ENCODE measurements at places on chromosomes 5 and 9.

GRCh38 chr5:101782352-101783103, 513.6 kb downstream of the SLCO4C1 start:
- no peak for DNase-seq

DNA sequence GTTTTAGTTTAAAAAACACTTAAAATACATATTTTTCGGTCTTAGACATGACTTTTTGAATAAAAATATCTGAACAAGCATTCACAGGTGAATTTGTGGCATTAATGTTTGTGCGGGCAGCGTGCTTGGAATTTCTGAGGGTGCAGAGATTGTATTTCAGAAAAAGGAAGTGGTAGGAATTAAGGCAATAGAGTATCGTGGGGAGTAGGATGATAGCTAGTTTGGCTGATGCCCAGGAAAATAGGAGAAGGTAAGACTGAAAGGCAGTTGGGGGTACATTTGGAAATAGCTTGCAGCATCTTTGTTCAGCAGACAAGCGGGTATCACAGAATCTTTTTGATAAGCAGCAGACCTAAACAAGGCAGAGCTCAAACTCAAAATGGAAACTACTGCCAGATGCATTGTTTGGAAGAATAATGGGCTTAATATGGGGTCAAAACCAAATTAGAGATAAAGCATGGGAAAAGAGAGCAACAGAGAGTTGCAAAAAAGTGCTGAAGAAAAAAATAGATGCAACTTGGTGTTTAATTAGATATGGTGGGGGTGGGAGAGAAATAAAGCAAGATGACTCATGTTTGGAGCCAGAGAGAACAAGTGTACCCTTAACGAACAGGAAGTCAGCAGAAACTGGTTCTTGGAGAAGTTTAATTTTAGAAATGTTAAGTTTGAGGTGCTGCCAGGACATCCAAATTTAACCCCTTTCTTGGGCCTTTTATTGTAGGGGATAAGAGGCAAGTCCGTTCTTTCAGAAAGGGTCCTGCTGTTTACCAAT, 85.7 kb upstream of the ARRDC3 start:
- no peak for DNase-seq

GRCh38 chr9:137757613-137758029, 120.0 kb upstream of the CACNA1B start:
- no peak for DNase-seq

DNA sequence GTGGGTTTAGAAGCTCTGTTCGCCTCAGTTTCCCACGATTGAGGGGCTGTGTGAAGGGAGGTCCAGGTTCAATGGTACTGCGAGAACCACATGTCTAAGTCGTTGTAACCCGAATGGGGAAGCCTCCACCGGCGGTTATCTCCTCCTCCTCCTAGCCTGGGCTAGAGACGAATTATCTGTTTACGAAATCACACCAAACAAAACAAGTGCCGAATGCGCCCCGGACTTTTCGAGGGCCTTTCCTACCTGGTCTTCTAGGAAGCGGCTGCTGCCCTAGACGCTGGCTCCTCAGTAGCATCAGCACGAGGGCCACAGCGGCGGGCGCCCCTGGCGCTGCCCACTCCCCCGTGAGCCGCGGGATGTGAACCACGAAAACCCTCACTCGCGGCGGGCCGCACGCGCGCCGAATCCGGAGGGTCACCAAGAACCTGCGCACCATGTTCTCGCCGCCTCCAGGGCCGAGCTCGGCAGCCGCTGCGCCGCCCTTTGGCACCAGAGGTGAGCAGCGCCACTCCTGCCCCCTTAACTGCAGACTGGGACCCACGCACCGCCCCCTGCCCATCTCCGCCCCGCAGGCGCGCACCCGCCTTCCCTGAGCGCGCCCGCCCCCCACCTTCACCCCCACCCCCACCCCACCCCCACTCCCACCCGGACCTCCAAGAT, at the start of gene CDKN2A:
CDKN2A (minus strand) TSS at position 500 of the 663 bp plus-strand sequence.
- DNase-seq = no peak

DNA sequence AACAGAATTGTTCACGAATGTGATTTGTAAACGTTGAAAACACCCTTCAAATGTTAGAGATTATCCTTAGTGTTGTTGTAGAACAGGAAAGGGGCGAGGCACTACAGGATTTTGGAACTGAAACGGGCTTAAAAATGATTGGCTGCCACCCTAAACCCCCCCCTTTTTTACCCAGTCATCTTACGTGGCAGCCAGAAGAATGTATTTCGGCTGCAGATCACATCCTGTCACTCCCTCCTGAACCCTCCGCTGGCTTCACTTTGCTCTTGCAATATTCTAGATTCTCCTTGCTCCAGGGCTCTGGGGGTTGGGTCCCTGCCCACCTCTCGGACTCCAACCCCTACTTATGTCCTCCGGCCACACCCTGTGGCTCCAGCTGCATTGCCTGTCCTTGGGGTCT, 13.9 kb upstream of the UNC5A start:
- no peak for DNase-seq

- DNase-seq = no peak
Observed at GRCh38 chr5:1510151-1510561, 13.6 kb downstream of the LPCAT1 start.

DNA sequence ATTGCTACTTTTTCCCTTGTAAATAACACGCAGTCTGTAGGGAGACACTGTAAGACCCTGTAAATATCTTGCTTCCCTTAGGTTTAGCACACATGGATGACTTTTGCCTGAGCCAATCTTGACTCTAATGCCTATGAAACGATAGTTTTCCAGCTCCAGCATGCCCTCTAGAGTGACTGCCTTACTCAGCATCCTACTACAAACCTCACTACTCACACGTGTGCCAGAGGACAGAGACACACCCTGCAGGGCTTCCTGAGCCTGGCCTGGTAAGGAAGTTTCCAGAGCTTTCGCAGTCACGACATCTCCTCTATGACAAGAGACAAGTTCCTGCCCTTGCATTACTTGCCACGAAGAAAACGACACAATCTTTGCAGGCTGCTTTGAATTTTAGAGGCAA, 138.1 kb downstream of the ATPSCKMT start:
- no peak for DNase-seq

DNA sequence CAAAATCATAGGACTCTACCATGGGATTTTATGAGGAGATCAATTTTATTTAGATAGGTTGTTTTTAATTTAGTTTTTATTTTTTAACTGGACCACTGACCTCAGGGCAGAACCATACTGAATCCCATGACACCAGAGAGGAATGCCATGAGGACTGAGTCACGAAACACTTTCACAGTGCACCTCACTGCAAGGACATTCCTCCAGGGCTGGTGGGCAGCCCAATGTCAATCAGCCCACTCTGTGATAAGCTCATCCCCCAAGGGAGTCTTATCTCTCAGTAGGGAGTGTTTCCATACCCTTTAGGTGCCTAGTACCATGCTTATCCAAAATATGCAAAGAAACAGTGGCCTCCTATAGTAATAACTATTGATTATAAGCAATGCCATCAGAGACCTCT, 224.5 kb upstream of the CDH6 start:
- no peak for DNase-seq

- no peak for DNase-seq
Observed at GRCh38 chr9:84271531-84271900, 69.0 kb downstream of the SLC28A3 start.

DNA sequence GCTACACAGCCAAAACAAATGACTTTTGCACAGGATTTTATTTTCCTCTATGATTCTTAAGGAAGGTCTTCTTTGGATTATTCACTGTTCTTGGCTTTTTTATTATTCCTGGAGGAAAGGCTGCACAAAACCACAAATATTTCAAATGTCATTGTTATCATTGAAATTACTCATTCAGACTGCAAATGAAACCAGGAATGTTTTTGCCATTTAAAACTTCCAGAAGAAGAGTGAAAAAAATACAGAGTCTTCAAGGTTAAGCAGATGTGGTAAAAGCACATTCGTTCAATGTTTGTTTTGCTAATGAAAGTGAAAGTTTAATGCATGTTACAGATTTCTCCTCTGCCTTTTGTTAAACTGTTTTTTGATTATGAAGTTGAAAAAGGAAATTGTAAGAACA, 238.2 kb downstream of the TLE4 start:
- DNase-seq = no peak

DNA sequence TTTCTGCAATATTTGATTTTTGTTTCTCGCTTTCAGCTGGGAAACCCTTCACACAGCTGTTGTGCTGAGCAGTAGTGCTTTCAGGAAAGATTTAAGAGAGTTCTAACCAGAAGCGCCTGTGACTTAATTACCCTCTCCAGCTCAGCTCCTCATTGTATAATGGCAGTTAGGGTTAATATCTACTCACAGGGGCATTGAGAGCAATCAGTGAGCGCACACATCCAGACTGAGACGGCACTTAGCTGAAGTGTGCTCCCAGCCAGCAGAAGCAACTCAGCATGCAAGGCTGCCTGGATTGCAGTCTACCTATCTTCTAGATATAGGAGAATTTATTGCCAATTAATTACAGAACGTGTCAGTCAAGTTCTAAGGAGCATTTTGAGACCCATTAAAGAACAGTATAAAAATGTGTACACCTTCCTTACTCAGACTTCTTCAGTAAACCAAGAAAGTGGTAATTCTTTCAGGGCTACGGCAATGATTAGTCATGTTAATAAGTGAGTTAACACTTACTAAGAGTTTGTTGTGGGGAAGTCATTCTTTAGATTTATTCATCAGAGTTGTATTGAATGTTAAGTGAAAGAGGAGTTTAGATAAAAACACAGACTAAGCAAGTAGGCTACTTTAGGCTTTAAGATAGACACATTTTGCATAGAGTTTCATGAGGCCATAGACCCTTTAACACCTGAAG, 111.7 kb upstream of the PCAT7 start:
- no peak for DNase-seq

- DNase-seq = no peak
Observed at GRCh38 chr9:103427696-103428095, 432.6 kb downstream of the CYLC2 start.

- peak; percentile 67 for DNase-seq
Observed at GRCh38 chr9:114155263-114155994, at the start of gene COL27A1. TSS of gene COL27A1 (plus strand) at chr9:114155537. CDS start at chr9:114155951, 414 bp downstream.

- no peak for DNase-seq
Observed at GRCh38 chr5:115907177-115907576, 55.1 kb upstream of the LVRN start.

DNA sequence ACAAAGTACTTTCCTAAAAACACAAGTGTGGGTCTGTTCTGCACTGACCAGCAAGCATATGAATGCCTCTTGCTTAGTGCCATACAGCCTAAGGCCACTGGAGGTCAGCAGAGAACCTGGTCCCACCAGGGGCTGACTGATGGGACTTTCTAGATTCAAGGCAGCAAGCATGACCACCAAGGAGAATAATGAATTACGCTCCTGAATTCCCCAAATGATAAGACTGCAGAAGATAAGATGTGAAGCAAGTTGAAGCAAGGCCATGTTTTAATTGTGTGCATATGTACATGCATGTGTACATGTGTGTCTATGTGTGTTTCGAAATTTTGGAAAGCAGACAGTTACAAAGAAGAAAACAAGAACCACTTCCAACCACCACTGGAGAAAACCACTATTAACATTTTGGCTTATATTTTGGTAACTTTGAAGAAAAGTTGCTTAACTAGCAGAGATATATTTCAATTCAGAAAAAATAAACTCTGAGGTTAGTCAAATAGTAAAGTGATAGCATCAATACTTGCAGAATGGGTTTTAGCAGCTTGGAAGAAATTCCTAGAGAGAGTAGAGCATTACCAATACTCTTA, 70.5 kb downstream of the ERP44 start:
- peak; percentile 26 for DNase-seq

- DNase-seq = no peak
Observed at GRCh38 chr9:22416692-22417060, 29.9 kb upstream of the DMRTA1 start.

- DNase-seq = no peak
Observed at GRCh38 chr9:78856144-78856543, 559.2 kb downstream of the PSAT1 start.

- DNase-seq = no peak
Observed at GRCh38 chr9:38031594-38031993, 37.4 kb downstream of the SHB start.

DNA sequence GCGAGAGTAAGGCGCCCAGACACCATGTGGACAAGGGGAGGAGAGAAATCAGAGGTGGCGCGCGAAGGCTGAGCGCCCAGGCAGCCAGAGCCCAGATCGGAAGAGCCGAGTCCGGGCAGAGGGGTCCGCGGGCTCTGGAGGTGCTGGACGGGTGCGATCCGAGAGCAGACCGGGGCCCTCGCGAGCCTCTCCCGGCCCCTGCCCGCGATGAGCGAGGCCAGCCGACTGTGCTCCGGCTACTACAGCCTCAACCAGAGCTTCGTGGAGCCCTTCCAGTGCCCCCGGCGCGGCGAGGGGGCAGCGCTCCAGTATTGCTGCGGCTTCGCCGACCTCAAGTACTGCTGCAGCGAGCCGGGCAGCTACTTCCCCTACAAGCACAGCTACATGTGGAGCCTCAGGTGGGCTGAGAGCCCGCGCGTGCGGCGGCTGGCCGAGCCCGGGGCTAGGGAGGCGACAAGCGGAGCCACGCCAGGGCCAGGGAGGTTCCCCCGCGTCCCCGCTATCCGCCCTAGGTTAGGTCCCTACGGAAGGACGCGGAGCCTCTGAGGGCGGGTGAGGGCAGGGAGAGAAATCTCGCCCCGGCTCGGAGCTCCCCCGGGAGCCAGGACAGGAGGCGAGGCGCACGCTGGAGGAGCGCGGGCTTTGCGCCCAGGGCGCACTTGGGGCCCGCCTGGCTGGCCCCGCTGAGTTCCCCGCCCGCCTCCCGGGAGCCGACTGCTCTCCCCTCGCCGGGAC, at the start of gene SHISAL2B:
SHISAL2B (plus strand) TSS at position 87 of the 735 bp plus-strand sequence; CDS start at position 208, 121 bp downstream.
- DNase-seq = no peak

DNA sequence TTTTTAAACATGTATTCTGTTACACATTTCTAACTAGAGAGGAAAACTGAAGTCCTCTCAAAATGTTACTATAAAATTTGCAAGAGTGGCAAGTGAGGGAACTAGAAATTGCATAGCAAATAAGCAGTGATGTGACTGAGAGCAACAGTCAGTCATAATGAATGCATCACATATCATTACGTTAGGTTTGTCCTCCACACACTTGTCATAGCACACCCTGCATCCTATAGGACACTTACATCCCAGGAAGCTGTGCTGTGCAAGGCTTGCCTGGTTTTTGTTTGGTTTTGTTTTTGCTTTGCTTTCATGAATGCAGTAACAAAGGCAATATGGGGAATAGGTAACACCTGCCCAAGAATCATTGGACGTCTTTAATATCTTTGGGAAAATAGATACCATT, 10.8 kb downstream of the NFIB start:
- DNase-seq = no peak

DNA sequence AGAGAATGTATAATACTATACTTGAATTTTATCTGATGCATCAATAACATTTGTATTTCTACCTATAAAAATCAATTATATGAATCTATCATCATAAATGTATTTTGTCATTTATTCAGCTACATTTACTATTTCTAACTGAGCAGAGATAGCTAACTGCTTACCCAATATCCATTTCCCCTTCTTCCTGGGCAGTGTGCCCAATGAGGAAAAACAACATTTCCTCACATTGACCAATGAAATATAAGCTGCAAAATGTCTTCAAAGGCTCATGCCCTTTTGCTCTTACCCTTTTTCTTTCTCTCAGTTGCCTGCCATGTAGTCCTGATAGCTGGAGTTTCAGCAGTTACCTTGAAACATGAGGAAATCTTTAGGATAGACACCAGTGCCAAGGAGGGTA, 385.8 kb upstream of the PCSK5 start:
- no peak for DNase-seq

GRCh38 chr5:9429691-9430215, 116.1 kb downstream of the SEMA5A start:
- DNase-seq = no peak

GRCh38 chr5:168667301-168667840, 88.2 kb upstream of the PANK3 start:
- DNase-seq = no peak

Data from stimulated activated CD8-positive, alpha-beta memory T cell treated with anti-CD3 and anti-CD28 coated beads, Interleukin-15, amount 100 ng/mL, for 24 hours (primary cell).